H1 (cell line): ENCODE measurements at places on chromosomes 11 and 22.

DNA sequence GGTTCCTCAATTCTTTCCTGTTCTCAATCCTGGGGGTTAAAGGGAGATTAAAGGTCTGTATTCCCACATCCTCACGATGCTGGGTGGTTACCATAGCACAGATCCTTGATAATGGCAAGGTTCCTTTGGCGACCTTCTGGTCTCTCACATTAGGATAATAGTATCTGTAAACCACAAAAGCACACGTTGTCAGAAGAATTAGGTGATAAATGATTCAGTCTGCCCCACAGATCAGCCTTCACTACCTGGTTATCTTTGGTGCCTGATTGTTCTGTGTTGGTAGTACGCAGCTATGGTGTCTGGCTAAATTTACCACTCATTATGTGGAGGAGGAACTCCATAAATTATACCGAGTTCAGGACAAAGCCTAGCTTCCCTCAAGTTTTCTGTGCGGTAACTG lies 78.4 kb downstream of the C2CD3 start:
- no peaks in the 10 kb centered on the region for H3K4me1 ChIP-seq
- peaks cover 2% of the 10 kb centered on the region; the same call in 1 of the 2 replicates for H3K36me3 ChIP-seq
- H3K27ac ChIP-seq = no peak overlapping the region
- no peaks in the 10 kb centered on the region for H3K27me3 ChIP-seq
- no peak overlapping the region for H3K4me3 ChIP-seq

DNA sequence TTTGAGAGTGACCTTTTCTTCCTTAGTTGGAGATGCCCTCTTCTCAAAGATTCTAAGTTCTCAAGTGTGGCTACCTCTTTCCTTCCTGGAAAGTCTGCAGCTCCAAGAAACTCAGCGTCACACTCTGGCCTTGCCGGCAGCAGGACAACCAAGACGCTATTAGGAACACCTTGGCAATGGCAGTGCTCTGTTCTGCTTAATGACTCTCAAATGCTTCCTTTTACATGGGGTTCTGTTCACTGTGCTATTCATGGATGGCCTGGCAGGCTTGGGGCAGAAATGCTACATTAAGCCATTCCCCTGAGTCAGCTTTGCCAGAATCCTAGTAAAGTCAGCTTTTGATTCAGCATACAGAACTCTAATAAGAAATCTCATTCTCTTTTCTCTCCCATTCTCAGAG lies 25.9 kb downstream of the LARGE2 start:
- no peaks in the 10 kb centered on the region for H3K4me1 ChIP-seq
- no peaks in the 10 kb centered on the region; the same call in none of the 2 replicates for H3K36me3 ChIP-seq
- H3K4me3 ChIP-seq = no peak overlapping the region
- no peak overlapping the region for H3K27ac ChIP-seq
- no peak for DNase-seq

GRCh38 chr11:911031-911889 lies 650 bp upstream of the CHID1 start:
- H3K4me1 ChIP-seq = no peaks in the 10 kb centered on the region
- no peak for DNase-seq
- H3K36me3 ChIP-seq = no peaks in the 10 kb centered on the region
- H3K27me3 ChIP-seq = no peaks in the 10 kb centered on the region
- H3K4me3 ChIP-seq = peak overlapping the region; percentile 60
- peak overlapping the region; percentile 85; the same call in 1 of the 2 replicates for H3K27ac ChIP-seq

DNA sequence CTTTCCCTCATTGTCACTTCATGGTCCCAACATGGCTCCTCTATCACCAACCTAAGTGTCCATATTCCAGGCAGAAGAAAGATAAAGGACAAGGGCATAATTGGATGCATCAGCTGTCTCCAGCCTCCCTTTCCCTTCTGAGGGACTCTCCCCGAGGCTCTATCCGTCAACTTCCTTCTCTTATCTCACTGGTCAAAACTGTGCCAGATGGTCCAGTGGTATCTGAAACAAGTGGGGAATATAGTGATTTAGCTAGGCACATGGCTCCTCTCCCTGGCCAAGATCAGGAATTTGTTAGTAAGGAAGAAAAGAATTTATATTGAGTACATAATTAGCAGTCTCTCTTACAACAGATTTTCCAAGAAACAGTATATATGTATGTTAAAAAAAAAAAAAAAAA lies 12.6 kb upstream of the SPON1 start:
- DNase-seq = no peak
- H3K27ac ChIP-seq = no peak overlapping the region
- no peaks in the 10 kb centered on the region for H3K36me3 ChIP-seq
- H3K4me3 ChIP-seq = no peak overlapping the region
- H3K4me1 ChIP-seq = no peaks in the 10 kb centered on the region

- H3K27me3 ChIP-seq = peaks cover 25% of the 10 kb centered on the region
- no peak overlapping the region for H3K4me3 ChIP-seq
- no peak for DNase-seq
- no peak overlapping the region for H3K27ac ChIP-seq
- peaks cover 5% of the 10 kb centered on the region for H3K4me1 ChIP-seq
- H3K36me3 ChIP-seq = no peaks in the 10 kb centered on the region
Observed at GRCh38 chr11:119145551-119145950, 3.3 kb upstream of the ABCG4 start.

DNA sequence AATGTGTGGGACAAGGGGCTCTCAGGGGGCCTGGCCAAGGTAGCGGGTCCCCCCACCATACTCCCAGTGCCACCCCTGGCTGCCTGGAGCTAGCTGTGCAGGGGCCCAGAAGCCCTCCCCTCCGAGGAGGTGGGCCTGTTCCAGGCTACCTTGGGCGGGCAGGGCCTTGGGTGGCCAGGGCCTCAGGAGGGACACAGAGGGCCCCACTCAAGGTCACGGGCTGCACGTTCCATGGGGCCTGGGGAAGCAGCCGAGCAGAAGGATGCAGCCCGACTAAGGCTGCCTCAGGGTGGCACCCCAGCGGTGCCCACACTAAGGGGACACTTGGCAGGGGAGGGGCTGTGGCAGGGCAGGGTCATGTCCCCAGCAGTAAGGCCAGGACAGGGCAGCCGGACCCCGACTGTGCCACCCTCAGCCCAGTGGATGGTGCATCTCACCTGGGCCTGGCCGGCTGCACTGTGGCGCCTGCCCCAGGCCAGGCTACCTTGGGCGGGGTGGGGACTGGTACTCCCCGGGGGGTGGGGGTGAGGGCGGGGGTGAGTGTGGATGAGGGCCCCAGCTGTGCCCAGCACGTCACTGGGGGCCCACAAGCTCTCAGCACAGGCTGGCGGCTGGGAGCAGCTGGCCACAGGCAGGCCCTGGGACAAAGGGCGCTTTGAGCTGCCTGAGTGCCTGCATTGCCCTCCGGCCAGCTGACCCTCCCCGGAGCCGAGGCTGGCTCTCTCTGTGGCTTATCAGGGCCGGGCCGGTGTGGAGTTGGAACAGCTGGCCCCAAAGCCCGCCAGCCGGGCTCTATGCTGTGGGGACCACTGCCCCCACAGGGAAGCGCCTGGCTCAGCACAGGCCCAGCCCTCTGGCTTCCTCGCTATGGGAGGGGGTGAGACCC lies 117.1 kb downstream of the KCNQ1 start:
- DNase-seq = no peak
- peaks cover 31% of the 10 kb centered on the region for H3K27me3 ChIP-seq
- no peaks in the 10 kb centered on the region for H3K36me3 ChIP-seq
- no peak overlapping the region for H3K4me3 ChIP-seq

DNA sequence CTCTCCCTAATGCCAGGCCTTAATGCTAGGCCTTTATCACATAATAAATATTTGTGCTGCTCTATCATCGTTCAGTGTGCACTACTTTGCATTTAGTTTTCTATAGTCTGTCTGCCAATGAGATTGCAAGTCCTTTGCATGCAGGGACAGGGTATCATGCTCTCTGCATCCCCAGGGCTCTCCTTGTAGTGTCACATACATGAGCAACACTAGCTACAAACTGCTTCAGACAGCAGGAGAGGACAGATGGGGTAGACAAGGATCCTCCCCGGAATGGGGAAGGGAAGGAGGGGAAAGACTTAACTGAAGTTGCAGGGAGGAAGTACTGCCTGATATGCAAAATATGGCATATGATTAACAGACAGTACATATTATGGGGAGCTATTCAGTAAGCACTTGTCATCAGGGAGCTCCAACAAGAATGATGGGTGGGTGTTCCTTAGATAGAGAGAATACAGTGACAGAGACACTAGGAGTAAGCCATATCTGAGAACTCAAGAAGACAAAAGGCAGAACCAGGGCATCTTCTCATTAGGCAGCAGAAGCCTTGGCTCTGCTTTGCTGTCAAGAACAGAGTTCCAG lies 42.8 kb downstream of the ZNF202 start:
- H3K36me3 ChIP-seq = no peaks in the 10 kb centered on the region
- H3K4me1 ChIP-seq = no peaks in the 10 kb centered on the region
- no peak overlapping the region for H3K4me3 ChIP-seq
- H3K27me3 ChIP-seq = no peaks in the 10 kb centered on the region

GRCh38 chr22:47111626-47112581 lies 349.5 kb downstream of the TBC1D22A start:
- no peak overlapping the region for H3K4me3 ChIP-seq
- no peak overlapping the region for H3K27ac ChIP-seq
- H3K27me3 ChIP-seq = no peaks in the 10 kb centered on the region
- H3K4me1 ChIP-seq = no peaks in the 10 kb centered on the region
